ENCODE measurements at places on chromosomes 2 and 18.

DNA sequence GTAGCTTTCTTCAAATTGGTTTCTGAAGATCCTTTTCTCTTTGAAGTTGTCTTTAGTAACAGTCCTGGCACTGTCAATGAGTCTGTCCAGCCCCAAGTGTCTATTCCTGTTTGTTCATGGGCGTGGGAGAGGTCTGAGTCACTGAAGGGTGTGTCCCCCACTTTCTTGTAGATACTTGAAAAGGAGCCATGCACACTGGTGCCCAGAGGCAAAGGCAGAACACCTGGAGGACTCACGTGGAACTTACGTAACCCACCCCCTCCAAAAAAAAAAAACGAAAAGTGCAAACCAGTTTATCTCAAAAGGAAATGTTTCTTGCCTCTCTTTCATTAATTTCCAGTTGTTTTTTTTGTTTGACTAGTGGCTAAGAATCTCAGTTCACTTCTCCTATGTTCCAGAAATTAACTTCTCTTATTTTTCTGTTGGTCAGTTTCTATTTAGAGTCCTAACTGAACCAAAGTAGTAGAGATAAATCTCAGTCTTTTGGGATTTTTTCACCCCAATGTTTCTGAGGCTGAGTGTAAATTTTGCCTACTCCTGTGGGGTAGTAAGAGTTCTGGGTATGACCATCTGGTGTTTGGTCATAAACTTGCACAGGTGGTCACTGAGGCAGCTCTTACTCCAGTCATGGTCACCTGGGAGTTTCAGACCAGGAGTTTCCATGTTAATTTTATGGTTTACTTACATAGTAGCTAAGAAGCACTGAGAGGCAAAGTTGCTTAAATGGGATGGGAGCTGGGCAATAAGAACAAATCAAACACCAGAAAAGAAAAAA is 54.9 kb downstream of the DSC3 start:
- DNase-seq: no peak

DNA sequence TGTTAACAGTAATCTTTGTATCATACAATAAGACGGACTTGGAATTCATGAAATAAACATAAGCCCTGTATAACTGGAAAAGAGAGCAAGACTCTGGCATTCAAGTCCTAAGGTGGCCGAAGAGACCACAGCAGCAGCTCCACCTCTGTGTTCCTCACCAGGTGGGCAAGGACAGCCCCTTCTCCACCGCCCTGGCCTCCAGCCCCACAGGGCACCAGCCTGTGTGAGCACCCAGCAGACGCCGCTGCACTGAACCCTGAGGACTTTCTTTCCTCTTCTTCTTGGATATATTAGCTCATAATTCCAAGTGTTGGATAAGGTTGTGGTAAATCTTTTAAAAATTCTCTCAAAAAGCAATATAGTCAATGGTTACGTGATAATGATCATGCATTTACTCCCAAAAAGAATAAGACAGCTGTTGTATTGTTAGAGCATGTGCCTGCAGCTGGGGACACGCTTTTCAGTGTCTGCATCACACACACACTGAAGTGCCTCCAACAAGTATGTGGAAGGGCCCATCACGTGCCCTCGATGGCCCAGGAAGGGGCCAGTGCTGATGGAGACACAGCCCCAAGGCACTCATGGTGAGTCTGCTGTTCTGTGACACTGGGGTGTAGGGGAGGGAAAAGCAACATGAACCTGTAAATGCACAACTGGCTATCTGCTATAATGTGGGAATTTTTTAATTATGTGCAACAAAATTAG is 26.8 kb downstream of the FAM178B start:
- DNase-seq: no peak

DNA sequence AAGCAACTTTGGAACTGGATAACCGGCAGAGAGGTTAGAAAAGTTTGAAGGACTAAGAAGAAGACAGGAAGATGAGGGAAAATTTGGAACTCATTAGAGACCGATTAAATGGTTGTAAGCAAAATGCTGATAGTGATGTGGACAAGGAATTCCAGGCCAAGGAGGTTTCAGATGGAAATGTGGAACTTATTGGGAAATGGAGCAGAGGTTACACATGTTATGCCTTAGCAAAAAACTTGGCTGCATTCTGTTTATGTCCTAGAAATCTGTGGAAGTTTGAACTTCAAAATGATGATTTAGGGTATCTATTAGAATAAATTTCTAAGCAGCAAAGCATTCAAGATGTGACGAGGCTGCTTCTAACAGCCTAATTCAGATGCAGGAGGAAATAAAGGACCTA is 675.1 kb upstream of the SYT4 start:
- DNase-seq: no peak

- DNase-seq: no peak
Measured at GRCh38 chr18:50507120-50507590, 52.7 kb upstream of the MAPK4 start.

DNA sequence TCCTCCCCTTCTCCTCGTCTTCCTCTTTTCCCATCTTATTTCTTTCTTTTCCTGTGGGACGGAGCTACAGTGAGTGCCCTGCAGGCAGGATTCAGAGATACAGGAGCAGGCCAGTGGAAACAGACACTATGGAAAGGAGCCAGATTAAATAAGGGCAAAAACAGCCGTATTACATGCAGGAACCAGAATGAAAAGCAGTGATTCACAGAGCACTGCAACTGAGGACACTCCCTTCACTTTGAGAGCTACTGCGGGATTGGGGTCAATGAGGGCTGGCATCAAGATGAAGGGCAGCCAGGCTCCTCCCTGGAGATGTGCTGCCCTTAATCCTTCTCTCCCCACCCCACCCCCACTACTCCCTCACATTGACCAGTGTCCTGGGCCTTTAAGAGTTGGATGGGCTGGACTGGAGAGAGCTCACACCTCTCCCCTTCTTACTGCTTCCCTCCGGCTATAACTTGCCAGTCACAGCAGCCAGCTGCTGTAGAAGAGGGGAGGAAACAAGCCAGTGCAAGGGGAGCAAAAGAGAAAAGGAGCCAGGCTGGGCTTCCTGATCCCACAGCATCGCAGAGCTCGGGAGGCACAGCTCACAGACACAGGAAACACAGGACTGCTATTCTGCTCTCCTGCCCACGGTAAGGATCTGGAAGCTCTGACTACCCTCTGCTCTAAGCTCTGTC is at the start of gene PLCD4:
Gene PLCD4 (plus strand): TSS at position 464 of the 680 bp plus-strand sequence. CDS start 7,841 bp downstream, outside the sequence.
- DNase-seq: no peak

DNA sequence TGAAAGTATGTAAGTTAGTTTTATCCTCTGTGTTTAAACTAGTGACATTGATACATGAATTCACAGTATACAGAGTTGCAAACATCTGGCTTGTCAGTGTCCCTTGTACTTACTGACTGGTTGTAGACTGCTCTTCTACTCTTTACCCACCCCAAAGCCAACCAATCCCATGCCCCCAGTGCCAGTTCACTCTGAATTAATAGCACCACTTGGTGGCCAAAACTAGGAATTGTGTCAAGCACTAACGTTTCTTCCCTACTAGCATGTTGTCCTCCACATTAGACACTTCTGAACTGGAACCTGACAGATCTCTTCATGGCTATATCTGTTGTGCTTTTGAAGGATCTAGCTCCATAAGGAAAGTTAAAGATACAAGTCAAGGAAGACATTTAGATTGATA is 27.2 kb upstream of the OTX1 start:
- no peak for DNase-seq

- no peak for DNase-seq
Measured at GRCh38 chr2:206867006-206867405, 72.3 kb upstream of the CPO start.

DNA sequence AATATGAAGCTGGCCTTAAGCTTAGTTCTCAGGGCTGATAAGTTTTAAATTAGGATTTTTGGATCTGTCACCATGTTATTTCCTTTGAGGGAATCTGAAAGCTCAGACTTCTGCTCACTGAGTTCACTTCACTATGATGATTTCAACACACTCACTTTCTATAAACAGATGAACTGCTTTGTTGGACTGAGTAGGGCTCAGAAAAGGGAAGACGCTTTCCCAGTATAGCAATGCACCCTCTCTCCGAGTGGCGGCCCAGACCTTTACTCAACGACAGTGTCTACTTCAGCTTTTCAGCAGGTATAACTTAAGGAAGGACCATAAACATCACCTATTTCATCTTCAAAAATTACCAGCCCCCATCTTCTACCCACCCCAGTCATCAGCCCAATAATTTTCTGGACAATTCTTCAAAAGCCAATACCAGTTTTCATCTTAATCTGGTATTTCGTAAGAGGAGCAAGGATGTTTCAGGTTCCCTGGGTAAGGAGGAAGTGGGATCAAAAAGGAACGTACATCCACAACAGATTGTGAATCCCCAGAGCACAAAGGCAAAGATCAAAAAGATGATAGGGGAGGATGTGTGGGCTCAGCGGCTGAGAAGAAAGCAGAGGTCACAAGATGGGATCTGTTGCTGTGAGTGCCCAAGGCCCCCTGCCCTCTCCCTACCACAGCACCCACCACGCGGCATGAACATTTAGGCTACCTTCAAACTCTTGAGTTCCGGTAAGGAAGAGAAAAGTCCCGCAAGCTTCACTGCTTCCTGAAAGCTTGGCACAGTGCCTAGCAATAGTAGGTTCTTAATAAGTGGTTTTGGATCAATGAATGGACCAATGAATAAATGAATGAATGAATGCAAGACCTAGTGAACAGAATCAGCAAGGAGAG is 41.9 kb downstream of the LPIN2 start:
- no peak for DNase-seq

GRCh38 chr2:170155723-170156253 is 22.2 kb upstream of the MYO3B start:
- DNase-seq: no peak

DNA sequence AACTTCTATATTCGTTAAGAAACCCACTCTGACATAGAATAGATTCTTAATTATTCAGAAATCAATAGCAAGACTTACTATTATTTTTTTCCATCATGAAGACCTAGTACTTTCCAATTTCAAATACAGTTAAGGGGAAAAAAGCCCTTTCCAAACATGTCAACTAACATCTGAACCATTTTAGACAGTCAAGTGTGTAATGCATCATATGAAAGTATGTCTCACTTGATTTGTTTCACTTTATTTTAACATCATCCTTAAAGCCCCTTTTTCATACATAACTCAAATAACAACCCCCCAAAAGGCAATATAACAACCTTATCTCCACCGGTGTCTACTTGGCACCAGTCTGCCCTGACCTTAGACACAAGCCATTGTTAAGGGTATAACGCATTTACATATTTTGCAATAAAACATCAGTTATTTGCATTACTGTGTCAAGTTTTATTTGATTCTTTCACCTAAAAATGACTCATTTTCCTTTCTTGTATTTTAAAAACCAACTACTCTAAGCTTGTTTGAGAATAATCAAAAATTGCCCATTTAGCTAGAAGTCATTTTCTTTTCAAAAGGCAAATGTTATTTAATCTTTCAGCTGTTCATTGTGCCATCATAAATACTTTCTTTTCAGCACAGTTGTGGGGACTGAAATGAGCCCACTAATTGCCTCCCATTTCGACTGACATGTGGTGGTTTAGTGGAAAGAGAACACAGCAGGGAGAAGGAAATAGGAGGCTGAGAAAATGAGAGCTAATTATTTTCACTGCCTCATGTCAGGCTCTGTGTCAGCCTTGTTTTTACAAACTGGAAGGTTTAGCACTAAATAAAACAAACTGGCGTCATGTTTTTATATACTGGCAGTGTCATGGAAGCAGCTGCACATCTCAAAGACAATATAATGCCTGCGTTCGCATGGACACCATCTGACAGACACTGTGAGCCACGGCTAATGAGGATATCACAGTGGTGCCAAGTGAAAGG is 104.7 kb upstream of the CDCA7 start:
- DNase-seq: no peak

DNA sequence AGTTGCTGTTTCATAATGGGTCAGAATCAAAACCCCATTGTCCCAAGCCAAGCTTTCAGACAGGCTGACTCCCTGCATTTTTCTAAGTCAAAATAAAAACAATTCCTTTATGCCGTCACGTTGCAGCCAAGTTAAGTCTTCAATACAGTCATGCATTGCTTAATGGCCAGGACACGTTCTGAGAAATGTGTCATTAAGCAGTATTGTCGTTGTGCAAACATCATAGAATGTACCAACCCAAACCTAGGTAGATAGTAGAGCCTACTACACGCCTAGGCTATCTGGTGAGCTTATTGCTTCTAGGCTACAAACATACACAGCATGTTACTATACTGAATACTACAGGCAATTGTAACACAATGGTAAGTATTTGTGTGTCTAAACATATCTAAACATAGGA is 160.4 kb upstream of the FOSL2 start:
- DNase-seq: no peak

GRCh38 chr2:69789772-69790600 is 39.5 kb upstream of the GMCL1 start:
- DNase-seq: no peak

- DNase-seq: peak; percentile 33
Measured at GRCh38 chr2:230908595-230909191, 16.3 kb downstream of the GPR55 start.

DNA sequence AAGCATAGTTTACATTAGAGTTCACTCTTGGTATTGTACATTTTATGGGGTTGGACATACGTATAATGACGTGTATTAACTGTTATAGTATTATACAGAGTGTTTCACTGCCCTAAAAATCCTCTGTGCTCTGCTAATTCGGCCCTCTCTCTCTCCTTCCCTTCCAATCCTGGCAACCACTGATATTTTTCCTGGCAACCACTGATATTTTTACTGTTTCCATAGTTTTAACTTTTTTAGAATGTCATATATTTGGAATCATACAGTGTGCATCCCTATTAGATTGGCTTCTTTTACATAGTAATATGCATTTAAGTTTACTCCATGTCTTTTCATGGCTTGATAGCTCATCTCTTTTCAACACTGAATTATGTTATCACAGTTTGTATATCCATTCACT is 526.7 kb downstream of the RIT2 start:
- no peak for DNase-seq

- no peak for DNase-seq
Measured at GRCh38 chr18:79108549-79109215, 39.5 kb downstream of the ATP9B start.

Measured in NCI-H2029 treated with DMSO at 0.1 percent for 48 hours (cell line).